Psoas muscle (tissue), 8 donors: ENCODE measurements at places on chromosomes 2 and 18. TPM values are rescaled to one million over a fixed set of nuclear protein-coding genes. Genes with fewer than 3 reads are reported as not detected.

DNA sequence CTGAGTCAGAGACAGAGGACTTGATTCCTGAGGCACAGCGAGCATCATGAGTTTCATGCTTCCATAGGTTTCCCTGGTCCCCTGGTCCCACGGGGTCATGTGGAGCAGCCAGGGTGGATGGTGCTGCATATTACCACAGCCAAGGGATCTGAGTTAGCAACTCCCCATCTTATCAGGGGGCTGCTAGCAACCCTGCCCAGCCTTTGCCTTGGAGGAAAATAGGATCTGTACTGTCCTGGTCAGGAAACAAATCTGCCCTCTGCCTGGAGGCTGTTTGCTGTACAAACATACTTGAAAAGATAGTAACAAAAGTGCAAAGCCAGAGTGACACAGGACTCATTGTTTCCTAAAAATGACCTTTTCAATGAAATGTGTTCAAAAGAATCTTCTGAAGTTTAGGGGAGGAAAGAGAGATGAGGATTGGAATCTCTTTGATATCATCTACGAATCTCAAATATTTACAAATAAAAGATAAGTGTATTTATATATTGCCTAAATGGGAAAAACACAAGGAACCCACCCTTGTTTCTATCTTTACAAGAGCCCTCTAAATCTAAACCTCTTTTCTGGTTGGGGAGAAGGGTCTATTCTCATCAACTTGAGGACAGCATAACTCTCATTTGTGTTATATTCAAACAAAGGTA is 194.8 kb downstream of the CD226 start:
- DNase-seq = no peak
- no peak overlapping the region for H3K4me3 ChIP-seq
- no peaks in the 10 kb centered on the region for H3K36me3 ChIP-seq
- no peaks in the 10 kb centered on the region for H3K4me1 ChIP-seq
- no peak overlapping the region for H3K27ac ChIP-seq

DNA sequence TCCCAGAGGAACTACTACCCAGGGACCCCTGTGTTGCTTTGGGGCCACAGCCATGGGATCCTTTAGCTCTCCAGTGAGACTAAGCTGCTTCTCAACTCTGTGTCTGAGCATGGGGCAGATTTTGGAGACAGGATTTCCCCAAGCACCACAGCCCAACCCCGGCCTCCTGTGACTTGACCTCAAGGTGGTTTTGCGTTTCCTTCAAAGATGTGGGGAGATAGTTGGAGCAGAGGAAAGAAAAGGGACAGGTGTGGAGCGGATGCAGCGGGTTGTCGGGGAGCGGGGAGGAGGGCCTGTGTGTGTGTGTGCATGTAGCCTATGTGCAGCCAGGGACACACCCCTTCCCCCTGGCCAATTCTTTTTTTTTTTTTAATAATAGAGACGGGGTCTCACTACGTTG is 10.2 kb downstream of the ARID5A start:
- H3K4me3 ChIP-seq = no peak overlapping the region
- H3K27ac ChIP-seq = no peak overlapping the region
- H3K27me3 ChIP-seq = no peaks in the 10 kb centered on the region
- DNase-seq = no peak

Gene TSPYL6
- not detected for total RNA-seq

Gene TIMM21
- 91.6 TPM for total RNA-seq

Gene ARHGAP15
- 1.9 TPM for total RNA-seq

Gene PDE1A
- 2.2 TPM for total RNA-seq

Gene SLC16A14
- total RNA-seq = 1.2 TPM

- no peaks in the 10 kb centered on the region for H3K27me3 ChIP-seq
- no peak for DNase-seq
- H3K4me3 ChIP-seq = no peak overlapping the region
- no peaks in the 10 kb centered on the region for H3K36me3 ChIP-seq
- no peaks in the 10 kb centered on the region for H3K4me1 ChIP-seq
- H3K27ac ChIP-seq = no peak overlapping the region
Measured at GRCh38 chr2:102929721-102930120, 167.9 kb downstream of the TMEM182 start.

Gene ARHGAP28
- 6.7 TPM for total RNA-seq

Gene MALT1
- total RNA-seq = 10.8 TPM

GRCh38 chr2:235857598-235857997 is 310.6 kb downstream of the GBX2 start:
- H3K4me1 ChIP-seq = no peaks in the 10 kb centered on the region
- no peaks in the 10 kb centered on the region for H3K36me3 ChIP-seq
- no peak for DNase-seq
- H3K27me3 ChIP-seq = no peaks in the 10 kb centered on the region
- H3K4me3 ChIP-seq = no peak overlapping the region

GRCh38 chr2:230958820-230959756 is 34.0 kb upstream of the GPR55 start:
- H3K27me3 ChIP-seq = peaks cover 63% of the 10 kb centered on the region
- H3K4me1 ChIP-seq = peaks cover 9% of the 10 kb centered on the region
- no peak for DNase-seq
- H3K4me3 ChIP-seq = no peak overlapping the region
- no peak overlapping the region for H3K27ac ChIP-seq

GRCh38 chr2:150088538-150088937 is 398.9 kb downstream of the RND3 start:
- DNase-seq = no peak
- H3K36me3 ChIP-seq = no peaks in the 10 kb centered on the region
- H3K27me3 ChIP-seq = no peaks in the 10 kb centered on the region
- no peak overlapping the region for H3K4me3 ChIP-seq
- no peaks in the 10 kb centered on the region for H3K4me1 ChIP-seq
- no peak overlapping the region for H3K27ac ChIP-seq

Gene DAW1
- not detected for total RNA-seq

DNA sequence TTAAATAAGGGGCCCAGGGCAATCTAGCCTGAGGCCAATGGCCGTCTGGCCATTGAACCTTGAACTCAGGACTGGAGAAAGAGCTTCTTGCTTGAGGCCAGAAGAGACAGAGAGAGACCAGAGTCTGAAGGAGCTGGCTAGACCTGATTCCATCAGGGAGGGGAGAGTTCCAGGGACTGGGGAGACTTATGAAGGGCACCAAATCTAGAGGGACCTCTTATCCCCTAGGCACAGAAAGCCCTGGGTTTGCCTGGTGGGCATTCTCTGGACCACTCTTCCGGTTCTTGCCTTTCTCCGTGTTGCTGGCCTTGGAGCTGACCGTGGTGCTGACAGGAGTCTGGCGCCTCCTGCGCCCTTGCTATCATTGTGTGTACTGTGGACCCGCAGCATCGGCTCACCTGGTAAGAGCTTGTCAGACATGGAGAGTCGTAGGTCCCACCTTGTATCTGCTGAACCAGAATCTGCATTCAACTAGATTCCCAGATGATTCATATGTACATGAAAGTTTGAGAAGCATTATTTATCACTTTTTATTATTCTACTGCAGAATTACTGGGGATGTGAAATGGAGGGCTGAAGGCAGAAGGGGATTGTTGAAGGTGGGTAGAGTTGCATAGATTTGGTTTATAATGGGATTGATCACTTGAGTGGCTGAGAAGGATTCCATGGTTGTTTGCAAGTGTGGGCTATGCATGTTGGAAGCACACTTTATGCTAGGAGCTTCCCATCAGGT is 4.3 kb upstream of the TRPM8 start:
- no peaks in the 10 kb centered on the region for H3K4me1 ChIP-seq
- no peak overlapping the region for H3K4me3 ChIP-seq
- H3K27ac ChIP-seq = no peak overlapping the region
- no peak for DNase-seq
- H3K27me3 ChIP-seq = peaks cover 2% of the 10 kb centered on the region

DNA sequence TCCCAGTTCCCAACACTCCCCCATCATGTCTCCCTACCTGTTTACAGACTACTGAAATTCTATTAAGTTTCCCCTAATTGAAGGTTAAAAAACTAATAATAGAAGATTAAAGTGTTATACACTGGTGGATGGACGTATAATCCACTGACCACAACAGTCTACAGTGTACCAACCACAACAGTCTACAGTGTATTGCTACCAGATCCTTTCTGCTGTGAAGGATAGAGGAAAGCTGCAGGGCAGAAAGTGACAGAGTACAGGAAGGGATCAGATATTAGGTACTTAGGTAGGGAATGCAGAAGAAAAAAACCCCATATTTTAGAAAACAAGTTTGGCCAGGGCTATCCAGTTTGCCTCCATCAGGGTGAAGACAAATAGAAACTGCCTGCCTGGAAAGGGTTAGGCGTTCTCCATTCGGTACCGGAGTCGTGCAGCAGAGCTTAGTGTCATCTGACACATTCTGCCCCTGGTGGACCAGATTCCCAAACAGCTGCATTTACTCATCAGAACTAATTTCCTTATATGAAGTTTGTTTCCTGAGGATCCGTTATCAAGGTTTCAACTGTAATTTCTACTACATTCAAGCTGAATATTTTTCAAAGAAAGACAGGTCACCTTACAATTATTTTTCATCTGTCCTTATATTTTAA is 49.9 kb downstream of the KLF7 start:
- H3K27me3 ChIP-seq = no peaks in the 10 kb centered on the region
- H3K27ac ChIP-seq = no peak overlapping the region
- H3K36me3 ChIP-seq = no peaks in the 10 kb centered on the region
- no peak for DNase-seq
- H3K4me3 ChIP-seq = no peak overlapping the region
- no peaks in the 10 kb centered on the region for H3K4me1 ChIP-seq

- no peaks in the 10 kb centered on the region for H3K36me3 ChIP-seq
- no peak overlapping the region for H3K27ac ChIP-seq
- no peaks in the 10 kb centered on the region for H3K4me1 ChIP-seq
- no peaks in the 10 kb centered on the region for H3K27me3 ChIP-seq
- no peak overlapping the region for H3K4me3 ChIP-seq
Measured at GRCh38 chr2:207200136-207200535, 34.4 kb upstream of the KLF7 start.

- no peak overlapping the region for H3K27ac ChIP-seq
- no peak for DNase-seq
- no peaks in the 10 kb centered on the region for H3K36me3 ChIP-seq
- no peak overlapping the region for H3K4me3 ChIP-seq
Measured at GRCh38 chr2:192419786-192420185, 225.1 kb upstream of the TMEFF2 start.

Gene NRP2
- 6.9 TPM for total RNA-seq

Gene RAB6C
- not detected for total RNA-seq

DNA sequence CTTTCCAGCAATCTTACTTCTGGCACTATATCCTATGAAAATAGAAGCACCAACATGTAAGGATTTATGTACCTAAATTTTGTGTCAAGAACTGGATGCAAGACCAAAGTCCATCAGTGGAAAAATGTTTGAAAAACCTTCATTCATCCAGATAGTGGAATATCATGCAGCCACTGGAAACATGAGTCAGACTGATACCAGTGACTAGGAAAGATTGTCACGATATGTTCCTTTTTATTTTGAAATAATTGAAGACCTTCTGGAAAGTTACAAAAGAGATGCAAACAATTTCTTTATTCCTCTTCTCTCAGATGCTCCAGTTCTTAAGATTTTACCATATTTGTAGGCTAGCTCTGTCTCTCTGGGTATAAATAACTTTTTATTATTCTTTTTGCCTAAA is 40.5 kb upstream of the IL1R2 start:
- DNase-seq = no peak
- no peak overlapping the region for H3K4me3 ChIP-seq
- H3K4me1 ChIP-seq = no peaks in the 10 kb centered on the region
- no peak overlapping the region for H3K27ac ChIP-seq
- H3K27me3 ChIP-seq = no peaks in the 10 kb centered on the region

- H3K36me3 ChIP-seq = no peaks in the 10 kb centered on the region
- no peaks in the 10 kb centered on the region for H3K27me3 ChIP-seq
- no peak for DNase-seq
Measured at GRCh38 chr2:16709769-16710168, 44.1 kb upstream of the CYRIA start.

DNA sequence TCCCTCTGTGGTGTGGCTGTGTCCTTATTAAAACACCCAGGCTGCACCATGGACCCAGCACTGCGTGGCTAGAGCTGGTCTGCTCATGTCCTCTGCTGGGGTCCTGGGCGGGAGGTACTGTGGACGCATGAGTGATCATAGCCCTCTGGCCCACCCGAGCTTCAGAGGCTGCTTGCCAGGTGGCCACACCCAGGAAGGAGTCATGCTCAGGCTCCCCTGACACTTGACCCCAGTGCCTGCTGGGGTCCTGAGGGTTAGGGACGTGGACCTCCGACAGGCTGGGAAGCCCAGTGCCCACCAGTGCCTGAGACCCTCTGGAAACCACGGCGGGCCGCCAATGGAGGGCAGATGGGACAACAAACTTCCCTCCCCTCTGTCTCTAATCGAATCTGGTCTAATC is 66.3 kb upstream of the HS6ST1 start:
- no peak overlapping the region for H3K4me3 ChIP-seq
- no peaks in the 10 kb centered on the region for H3K36me3 ChIP-seq
- no peak overlapping the region for H3K27ac ChIP-seq
- H3K4me1 ChIP-seq = no peaks in the 10 kb centered on the region
